ENCODE measurements at places on chromosomes 3 and 15.

- no peak for DNase-seq
These were observed 31.6 kb upstream of the GLCE start for GRCh38 chr15:69128667-69129311.

- no peak for DNase-seq
These were observed 1.8 kb downstream of the ADAMTS17 start for GRCh38 chr15:100339999-100340398.

- no peak for DNase-seq
These were observed 17.5 kb downstream of the RFTN1 start for GRCh38 chr3:16496008-16496407.

- DNase-seq = no peak
These were observed 19.7 kb downstream of the TIMMDC1 start for GRCh38 chr3:119518026-119518425.

DNA sequence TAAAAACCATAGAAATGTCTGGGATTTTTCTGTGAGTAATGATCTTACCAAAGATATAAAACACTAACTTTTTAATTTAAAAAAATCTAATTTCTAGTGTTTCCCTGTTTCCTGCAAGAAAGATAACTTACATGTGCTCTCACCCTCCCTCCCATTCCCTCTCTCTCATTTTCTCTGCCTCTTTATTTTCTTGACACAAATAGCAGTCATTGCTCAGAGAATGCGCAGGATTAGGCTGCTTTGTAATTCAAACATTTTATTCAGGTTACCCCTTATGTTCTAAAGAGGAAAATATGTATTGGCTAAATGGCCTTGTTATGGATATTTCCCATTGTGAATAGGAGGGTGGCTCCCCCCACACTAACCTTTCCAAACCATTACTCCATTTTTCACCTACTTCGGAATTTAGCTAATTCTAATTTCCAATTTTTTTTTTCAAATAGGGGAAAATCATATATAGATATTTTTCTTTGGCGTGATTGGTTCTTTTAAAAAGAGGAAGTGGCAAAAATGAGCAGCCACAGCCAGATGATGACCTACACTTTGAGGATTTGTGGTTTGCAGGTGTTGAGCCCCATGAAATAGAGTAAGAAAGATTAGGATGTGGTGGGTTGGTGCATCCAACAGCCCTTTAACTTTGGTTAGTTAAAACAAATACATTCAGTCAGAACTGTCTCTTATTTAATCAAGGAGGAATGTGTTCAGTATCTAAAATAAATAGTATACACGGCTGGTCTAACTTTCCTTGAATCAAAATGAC lies 554.4 kb downstream of the IGSF11 start:
- DNase-seq = peak; percentile 7

DNA sequence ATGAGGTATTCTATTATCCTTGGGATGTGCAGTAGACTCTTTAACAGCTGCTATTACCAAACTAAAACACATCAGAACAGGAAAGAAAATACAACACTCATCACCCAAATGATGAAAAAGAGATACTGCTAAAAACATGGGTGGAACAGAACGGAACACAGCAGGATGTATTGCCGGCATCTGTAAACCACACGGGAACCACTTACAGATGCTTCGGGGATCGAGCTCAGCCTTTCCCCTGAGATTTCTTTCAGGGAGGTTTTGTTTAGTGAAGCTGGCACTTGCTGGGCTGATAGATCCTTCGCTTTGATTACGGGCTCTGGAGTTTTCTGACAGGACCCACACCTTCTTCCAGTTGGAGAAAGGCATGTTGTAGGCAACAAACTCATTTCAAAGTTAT lies 182.3 kb upstream of the FAM3D start:
- no peak for DNase-seq

GRCh38 chr15:100602823-100603393 lies 519 bp downstream of the ASB7 start:
- DNase-seq = peak; percentile 59

DNA sequence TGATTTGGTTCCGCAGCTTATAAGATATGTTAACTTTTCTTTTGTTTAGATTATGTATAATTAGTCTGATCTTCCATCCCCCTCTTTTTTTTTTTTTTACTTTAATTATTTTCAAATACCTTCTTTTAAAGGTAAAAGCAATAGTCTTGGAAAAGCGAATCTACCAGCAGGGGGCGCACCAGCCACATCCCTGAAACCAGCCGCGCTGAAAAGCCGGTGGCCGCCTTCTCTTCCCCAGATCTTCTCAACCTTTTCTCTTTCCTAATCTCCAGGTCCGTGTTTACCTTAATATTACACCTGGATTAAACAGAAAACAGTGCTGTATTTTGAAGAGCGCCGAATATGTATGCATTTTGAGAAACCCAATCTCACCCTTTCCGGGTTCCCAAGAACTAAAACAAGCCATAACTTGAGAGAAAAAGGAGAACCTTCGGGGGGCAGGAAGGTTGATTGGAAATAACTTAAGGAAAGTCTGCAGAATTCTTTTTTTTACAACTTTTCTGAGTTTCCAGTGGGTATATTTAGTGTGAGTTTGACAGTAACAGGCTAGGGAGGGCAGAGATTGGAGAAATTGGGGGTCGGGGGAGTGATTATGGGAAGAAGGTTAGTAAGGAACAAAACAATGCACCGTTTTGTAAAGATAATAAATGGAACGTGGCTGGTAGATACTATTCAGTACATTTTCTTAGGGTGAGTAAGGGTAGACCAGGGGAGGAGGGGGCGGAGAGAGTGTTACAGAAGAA lies 2.0 kb upstream of the SOX2 start:
- DNase-seq = peak; percentile 80

- DNase-seq = no peak
These were observed 57.6 kb upstream of the ATP11B start for GRCh38 chr3:182735672-182736071.

DNA sequence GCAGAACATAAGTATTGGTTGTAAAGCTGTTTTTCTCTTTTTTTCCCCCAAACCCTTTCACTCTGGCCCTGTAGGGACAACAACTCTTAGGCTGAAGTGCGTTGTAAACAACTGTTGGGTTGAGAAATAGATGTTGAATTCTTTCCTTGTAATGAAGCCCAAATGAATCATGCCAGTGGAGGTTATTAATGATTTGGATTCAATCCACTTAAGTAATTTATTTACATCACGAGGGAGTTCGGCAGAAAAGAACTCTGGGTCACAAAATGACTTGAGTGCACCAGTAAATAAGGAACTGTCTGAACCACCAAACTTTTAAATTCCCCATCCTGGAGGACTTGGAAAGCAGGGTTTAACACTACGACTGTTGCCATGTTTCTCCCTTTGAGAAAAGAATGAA lies 218.9 kb downstream of the PDZRN3 start:
- DNase-seq = no peak

DNA sequence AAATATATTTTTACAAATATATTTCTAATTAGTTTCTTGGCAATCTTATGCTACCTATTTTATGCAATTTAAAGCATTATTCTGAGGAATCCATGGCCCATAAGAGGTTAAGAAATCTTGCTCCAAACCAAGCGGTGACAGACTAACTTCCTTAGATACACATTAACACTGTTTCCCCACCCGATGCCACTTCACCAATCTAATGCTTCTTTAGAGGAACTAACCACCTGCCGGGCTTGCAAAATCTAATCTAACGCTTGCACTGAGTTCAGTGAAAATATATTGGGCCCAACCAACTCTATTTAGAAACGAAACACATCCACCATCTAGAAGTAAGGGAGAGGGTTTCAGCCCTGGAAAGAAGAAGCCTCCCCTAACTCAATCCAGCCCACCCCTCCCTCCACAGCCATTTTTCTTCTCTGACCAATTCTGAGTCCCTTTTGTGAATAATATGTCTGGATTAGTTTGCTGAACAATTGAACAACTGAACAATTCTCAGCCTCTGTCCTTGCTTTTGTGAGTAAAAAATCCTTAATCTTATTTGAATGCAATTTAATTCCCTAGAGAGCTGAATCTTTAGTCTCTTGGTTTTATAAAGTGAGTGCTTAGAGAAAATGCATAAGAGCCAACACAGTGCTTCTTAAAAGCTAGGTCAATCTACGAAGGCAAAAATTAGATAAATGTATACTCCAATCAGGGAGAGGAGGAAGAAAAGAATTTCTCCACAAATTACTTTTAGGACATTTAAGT lies 150.4 kb upstream of the ADAMTS9 start:
- DNase-seq = peak; percentile 23

DNA sequence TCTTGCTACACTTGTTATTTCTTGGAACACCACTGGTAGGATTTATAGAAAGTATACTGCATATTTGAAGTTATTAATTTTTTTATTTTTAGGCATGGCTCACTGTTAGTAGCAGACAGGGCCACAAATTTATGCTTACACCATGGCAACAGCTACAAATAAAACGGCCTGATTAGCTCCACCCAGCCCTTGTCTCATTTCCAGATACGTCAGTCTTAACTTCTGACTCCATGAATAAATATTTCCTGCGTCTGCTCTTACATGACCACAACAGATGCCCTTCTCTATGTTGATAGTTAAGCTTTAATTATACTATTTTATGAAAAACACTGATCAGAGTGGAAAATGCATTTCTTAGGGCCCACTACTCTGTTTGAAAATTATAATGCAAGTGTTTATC lies 62.3 kb upstream of the CPOX start:
- DNase-seq = no peak

DNA sequence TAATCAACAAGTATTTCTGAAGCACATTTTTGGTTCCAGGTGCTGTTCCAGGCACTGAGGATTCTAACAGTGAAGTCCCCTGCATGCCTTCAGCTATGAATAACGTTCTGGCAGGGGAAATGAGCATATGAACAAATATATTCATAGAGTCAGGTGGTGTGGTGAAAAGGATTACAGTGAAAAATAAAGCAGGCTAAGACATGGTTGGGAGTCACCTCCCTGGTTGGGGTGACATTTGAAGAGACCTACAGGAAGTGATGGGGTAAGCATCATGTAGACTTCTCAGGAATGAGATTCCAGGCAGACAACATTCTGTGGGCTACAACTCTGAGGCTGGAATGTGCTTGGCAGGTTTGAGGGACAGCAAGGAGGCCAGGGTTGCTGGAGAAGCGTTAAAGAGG lies 15.0 kb downstream of the FRMD4B start:
- no peak for DNase-seq

DNA sequence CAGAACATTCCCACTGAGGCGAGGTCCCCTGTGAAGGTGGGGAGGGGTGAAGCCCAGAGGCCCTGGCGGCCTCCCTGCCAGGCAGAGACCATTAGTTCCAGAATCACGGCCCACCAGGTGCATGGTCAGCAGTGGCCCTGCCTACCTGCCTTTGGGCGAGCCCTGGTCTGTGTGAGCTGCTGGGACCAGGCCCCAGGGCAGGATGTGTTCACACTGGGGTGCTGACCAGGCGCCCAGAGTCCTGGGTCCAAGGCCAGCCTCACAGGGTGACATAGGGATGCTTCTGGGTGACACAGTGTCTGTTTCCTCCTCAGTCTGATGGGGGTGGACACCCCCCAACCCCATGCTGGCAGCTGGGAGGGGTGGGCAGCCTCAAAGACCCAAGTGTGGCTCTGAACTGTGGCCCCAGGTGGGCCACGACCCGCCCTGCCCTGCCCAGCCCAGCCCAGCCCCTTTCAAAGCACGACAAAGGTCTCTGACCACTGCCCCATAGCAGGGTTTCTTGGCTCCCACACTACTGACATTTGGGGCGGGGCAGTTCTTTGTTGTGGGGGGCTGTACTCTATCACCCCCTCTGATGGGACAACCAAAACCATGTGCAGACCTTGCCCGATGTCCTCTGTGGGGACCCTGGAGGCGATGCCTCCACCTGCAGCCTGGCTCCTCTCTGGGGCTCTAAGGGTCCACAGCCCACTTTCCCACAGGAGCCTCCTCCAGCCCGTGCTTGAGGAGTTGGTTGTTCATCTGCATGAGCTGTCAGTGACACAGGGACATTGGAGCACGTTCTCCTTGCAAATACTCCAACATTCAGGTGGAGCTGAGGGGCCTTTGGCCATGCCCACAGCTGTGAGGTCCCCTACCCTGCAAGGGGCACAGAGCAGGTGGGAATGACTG lies 44.8 kb upstream of the SLC41A3 start:
- DNase-seq = no peak

- DNase-seq = no peak
These were observed 16.8 kb downstream of the PAQR5 start for GRCh38 chr15:69315402-69316110.

- DNase-seq = peak; percentile 84
These were observed 19.9 kb upstream of the ABHD2 start for GRCh38 chr15:89068325-89068784.

DNA sequence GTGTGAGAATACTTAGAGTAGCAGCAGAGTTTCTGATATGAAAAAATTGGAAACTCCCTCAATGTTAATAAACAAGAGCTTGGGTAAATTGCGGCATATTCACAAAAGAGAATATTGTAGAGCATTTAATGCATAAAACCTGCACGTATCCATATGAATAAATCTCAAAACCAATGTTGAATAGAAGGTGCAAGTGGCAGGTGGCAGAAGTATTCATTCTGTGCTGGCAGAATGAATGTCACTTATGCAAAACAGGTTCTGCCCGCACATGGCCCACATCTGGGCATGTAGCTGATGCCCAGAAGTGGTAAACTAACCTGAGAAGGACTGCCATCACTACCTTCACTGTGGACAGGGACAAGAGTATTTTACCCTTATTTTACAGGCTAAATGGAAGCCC lies 14.1 kb upstream of the PRSS50 start:
- no peak for DNase-seq

DNA sequence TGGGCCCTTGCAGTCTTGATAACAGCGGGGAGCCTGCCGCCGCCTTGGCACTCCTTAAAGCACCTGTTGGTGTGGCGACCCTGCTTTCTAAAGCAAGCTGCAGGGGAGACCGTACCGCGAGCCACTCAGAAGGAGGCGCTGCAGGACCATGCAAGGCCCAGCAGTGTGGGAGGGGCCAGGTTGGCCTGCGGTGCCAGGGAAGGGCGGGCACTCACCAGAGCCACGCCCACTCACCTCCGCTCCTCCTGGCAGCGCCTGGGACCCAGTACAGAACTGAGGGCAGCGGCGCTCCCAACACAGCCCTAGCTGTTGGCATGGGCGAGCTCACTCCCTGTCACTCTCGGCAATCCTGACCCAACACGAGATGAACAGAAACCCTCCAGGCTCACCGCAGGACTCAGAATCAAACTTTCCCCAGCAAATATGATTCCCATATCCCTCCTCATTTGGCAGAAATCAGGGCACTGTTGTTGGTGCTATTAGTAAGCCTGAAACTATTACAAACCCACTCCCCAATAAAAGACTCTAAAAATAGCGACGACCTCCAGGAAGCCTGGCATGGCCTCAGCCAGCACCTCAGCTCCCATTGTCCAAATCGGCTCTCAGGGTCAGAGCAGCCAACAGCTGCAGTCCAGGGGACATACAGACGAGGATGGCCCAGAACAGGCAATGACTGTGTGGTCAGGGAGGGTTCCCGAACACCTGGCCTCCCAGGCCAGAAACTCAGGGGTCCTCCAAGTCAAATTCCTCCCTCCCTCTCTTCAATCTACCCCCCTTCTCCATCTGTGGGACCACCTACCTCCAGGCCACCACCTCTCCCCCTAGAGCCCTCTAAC lies 77.2 kb downstream of the TBC1D2B start:
- DNase-seq = peak; percentile 26

GRCh38 chr3:151206201-151206600 lies 3.2 kb upstream of the GPR171 start:
- DNase-seq = no peak

All from RPMI8226 (cell line).